ENCODE measurements at places on chromosomes 6 and 20. TPM values are rescaled to one million over a fixed set of nuclear protein-coding genes. Genes with fewer than 3 reads are reported as not detected.

Gene SLCO4A1
- total RNA-seq = 7.9 TPM

DNA sequence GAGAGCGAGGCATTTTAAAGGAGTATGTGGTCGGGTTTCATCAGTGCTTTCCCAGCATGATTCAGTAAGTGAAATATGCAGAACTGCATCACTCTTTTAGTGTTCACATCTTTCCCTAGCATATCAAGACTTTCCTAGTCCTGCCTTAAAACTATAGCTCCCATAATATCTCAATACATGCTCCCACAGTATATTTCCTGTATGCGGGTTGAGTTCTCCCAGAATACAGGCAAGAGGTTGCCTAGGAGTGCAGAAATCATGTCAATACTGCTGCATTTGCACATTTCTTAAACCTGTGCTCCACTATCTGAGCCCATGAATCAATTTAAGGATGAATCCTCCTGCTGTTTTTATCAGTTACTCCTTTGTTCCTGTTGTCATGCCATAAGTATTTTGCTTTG is 386.6 kb upstream of the SLC35B3 start:
- DNase-seq = no peak

GRCh38 chr6:131807644-131808459 is at the start of gene ENPP1:
TSS of gene ENPP1 (plus strand) at chr6:131808020. CDS start at chr6:131808036, 16 bp downstream.
- no peak for DNase-seq

- no peak for DNase-seq
Observed at GRCh38 chr6:137637121-137637520, 142.9 kb upstream of the OLIG3 start.

Gene CDSN
- not detected for total RNA-seq

GRCh38 chr20:52129611-52130010 is 62.0 kb downstream of the ZFP64 start:
- DNase-seq = no peak

DNA sequence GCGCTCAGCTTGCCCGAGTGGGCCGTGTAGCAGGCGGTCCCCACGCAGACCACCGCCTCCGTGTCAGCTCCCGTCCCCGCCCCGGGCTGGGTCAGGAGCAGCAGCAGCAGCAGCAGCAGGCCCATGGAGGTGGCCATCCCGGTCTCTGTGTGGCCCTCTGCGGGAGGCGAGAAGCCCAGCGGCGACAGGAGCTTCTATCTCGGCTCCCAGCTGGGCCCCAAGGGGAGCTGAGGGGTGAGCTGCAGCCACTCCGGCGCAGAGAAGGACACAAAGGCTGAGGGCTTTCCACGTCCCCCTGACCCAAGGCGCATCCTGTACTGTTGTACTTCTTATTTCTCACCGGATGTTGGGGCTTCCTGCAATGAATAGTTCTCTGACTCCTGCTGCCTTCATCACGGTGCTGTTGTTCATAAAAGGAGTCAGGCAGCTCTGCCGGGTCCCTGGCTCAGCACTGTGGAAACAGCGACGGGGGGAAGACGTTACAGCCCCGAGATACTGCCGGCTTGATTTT is at the start of gene CD93:
Gene CD93, minus strand, starts transcription at position 269 of the 511 bp plus-strand sequence. Its CDS starts 132 bp downstream, at position 137.
- no peak for DNase-seq

All from glomerular endothelial cell (primary cell).